ENCODE measurements at places on chromosomes 11 and 22.

GRCh38 chr11:1178201-1178885 is 20.6 kb downstream of the MUC5AC start:
- no peak for DNase-seq

DNA sequence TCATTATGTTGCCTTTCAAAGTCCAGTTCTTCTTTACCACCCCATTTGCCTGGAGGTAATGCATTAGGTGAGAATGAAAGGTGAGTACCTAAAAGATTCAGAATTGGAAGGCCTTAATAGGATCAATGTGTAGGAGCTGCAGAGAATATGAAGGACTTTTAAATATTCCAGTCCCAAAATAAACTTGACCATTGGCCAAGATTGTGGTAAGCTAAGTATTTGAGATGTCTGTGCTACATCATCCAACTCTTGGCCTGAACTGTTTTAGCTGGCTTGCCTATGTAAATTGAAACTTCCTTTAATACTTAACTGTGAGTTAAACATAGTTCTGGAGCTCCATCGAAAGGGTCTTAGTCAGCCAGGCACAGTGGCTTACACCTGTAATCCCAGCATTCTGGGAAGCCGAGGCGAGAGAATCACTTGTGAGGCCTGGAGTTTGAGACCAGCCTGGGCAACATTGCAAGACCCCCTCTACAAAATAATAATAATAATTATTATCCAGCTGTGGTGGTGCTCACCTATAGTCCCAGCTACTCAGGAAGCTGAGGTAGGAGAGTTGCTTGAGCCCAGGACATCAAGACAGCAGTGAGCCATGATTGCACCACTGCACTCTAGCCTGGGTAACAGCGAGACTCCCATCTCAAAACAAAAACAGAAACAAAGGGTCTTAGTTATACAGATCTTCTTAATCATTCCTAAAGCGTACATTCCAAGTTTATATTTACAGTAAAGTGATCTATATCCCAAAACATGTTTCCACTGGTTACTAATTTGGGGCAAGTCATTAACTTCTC is 29.8 kb downstream of the MTMR3 start:
- no peak for DNase-seq

DNA sequence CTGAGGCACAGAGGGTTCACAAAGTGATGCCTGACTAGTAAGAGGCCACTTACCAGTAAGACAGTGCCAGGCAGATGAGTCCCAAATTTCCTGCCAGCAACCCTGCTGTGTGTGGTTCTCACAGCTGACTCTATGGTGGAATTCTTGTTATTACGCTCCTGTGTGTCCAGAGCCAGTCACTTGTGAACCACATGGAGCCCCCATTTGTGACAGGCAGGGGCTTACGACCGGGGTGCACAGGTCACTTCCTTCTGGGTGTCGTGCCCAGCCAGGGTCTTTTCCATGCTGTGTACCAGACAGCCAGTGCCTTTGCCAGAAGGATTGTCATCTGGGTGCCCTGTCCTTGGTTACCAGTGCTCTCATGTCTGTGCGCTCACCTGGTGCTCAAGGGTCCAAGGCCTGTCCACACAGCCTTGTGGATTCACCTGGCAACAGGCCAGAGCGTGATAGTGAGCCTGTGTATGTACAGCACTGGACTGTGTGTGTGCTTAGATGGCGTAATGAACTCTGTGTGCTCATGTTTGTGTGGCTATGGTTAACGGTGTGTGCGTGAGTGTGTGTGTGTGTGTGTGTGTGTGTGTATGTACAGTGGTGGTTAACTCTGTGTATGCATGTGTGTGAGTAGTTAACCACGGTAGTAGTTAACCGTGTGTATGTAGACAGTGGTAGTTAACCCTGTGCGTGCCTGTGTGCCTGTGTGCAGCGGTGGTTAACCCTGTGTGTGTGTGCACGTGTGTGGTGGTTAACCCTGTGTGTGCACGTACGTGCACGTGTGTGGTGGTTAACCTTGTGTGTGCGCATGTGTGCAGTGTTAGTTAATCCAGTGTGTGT is 18.6 kb downstream of the GRAMD4 start:
- DNase-seq = no peak

DNA sequence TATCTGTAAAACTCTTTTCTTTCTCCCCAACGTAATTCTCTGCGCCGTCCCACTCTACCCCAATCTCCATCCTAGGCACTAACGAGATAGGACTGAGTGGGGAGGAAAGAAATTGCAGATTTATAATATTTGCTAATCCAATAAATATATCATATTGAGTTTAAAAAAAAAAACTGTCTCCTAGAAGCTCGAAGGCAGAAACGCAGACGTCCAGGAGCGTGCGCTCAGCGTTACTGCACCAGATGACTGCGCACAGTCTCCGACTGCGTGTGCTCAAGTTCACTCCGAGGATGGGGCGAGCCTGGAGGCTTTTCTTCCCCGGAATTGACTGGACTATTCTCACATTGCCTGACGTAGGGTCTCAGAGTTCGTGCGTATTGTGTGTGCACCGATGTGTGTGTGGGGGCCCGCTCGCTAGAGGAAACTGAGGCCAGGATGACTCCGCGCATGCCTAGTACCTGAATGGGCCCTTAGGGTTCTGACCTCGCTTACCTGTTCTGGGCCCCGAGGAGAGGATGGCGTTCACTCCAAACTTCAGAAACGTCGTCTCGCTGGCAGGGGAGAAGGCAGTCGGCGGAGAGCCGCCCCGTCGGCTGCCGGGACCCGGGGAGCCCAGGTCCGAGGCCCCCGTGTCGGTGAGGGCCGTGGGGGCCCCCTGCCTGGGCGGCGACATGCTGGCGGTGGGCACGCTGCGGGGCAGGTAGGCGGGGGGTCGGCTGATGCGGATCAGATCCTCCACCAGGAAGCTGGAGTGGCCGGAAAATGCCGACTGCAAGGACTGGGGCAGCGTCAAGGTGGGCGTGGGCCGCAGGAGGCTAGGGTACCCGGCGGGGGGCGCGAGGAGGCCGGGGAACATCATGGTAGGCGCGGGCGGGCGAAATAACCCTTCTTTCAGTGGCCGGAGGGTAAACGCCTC is 551 bp downstream of the DBX1 start:
- DNase-seq = no peak

DNA sequence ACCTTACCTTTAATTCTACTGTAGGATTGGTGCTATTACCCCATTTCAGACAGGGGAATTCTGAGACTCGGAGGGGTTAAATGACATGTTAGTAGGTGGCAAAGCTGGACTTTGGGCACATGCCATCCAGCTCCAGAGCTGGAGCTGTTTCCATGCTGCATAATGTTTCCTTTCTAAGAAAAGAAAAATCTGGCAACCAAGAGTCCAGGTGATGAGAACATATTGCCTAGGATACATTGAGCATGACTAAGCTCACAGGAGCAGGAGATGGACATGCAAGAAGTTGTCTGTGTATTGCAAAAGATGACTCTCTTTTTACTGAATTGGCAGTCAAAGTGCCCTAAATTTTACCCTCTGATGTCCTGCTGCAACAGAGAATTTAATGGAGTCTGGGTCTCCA is 150.8 kb upstream of the SYT13 start:
- no peak for DNase-seq

GRCh38 chr11:119254239-119254638 is 48.1 kb downstream of the CBL start:
- DNase-seq = no peak

DNA sequence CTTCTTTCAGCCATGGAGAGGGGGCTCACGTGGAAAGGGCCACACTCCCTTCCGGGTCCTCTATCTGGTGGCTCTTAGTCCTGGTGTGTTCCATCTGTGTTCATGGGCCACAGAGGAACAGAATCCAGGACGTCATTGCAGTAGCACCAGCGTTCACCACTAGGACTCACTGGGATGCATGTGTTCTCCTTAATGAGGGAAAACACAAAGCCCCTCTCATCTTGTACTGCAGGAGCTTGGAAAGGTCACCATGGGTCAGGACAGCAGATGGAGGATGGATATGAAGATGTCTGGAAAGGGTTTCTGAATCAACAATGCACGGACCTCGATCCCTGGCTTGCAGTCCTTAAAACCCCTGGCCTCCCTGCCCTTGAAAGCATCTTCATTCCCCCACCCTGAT is 113.8 kb upstream of the THY1 start:
- no peak for DNase-seq

GRCh38 chr22:38829485-38829884 is 14.3 kb downstream of the NPTXR start:
- no peak for DNase-seq

DNA sequence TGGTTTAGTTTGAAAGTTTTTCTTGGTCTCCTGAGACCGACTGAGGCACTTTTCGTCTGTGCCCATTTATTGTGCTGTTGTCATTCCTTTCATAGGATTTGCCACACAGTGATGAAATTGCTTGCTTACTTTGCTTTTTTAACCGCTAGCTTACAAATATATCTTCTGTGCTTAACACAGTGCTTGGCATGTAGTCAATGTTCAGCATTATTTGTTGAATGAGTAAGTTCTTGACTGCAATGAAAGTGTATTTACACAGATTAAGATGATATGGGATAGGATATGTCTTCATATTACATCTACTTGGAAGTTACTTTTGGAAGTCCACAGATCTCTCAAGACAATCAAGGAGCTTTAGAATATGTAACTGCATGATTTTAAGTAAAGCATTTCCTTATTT is 91.2 kb downstream of the GRIA4 start:
- DNase-seq = no peak

DNA sequence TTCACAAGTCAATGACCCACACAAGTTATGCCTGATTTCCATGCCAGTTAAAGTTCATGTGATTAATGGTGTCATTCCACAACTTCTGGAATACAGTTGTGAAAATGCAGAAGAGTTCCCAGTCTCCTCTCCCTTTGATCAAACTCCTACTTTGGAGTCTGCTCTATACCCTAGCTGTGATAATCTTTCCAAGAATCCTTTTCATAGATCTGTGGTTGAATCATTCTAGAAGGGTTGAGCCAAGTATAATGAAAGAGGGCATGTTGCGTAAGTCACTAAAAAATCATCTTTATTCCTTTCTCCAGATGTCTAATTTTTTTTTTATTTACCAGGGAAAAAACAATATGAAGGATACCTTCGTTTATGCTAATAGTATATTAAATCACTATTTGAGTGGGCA is 89.7 kb upstream of the CARD18 start:
- no peak for DNase-seq

DNA sequence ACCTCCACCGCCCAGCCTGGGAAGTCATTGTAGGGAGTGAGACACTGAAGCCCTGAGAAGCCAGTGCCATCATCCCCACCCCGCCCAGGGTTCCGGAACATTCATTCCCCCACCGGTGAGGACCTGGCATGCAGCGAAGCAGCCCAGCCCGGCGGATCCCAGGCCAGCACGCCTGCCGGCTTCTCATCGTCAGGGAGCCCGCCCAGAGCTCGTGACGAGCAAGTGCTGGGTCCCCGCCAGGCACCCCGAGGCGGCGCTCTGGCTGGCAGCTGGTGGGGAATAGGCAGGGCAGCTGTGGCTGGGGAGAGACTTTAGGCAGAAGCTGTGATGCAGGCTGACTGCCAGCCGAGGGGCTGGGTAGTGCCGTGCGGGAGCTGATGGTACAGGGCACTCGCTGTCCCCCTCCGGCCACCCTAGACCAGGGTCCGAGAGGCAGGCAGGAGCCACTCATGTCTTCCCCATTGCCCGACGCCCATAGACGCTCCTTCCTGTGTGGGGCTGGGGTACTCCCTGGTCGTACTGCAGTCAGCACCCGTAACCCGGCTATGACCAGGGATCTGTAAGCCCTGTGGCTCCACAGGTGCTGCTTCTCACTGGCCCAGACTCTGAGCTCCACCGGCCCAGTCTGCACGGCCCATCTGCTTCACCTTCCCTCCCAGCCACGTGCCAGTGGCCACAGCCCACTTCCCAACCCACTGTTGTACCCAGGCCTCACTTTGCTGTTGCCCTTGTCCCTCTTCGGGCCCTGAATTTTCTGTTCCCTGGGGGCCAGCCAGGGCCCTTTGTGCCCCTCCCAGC is 24.5 kb upstream of the CABP7 start:
- DNase-seq = no peak

DNA sequence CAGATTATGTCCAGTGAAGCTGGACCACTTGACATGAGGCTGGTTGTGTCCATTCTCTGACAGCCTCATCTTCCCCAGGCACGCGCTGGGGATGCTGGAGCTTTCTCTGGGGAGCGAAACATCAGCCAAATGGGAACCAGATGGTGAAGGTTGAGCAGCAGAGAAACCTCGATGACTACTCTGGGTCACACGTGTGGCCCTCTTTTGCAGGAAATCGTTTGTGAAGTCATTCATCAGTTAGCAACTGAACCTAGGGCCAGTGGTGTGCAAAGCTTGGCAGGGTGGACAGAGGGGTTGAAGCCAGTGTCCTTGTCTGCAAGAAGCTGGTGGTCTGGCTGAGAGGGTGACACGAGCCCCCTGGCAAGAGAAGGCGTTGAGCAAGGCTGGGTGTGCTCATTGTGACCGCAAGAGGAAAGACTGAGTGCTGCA is 109.8 kb downstream of the ZBTB16 start:
- no peak for DNase-seq

DNA sequence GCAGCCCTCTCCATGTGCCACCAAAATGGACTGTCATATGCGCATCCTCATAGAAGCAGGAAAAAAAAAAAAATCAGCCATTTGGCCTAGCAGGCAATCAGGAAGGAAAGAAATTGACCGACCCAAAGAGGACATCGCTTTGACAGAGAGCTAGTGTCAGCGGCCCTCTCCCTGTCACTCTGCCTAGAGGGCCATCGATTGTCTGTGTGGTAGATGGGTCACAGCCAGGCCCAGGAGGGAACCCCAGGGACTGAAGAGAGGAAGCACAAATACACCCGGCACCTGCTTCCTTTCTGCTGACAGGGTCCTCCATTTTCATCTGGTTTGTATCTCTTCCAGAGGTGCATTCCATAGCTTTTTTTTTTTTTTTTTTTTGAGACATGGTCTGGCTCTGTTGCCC is 21.8 kb downstream of the VPS37C start:
- no peak for DNase-seq

DNA sequence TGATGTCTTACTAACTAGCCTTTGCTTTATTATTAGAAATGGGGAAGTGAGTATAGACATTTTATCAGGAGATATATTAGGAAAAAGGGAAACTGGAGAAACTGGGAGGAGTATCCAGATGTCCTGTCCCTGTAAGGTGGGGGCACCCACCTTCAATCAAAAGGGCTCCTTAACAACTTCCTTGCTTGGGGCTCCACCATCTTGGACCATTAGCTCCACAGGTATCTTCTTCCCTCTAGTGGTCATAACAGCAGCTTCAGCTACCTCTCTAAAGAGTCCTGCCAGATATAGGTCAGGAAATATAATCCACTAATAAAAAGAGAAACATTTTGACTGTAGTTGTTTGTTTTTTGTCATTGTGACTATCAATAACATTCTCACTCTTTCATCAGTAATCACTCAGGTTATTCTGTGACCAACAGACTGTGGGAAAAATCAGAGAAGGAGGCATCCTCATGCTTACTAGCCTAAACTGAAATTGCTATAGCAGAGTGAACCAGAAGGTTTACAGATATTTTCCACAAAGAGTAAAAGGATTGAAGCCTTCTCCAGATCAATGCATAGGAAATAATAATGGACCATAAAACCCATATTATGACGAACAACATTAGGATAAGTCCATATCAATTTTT is 10.4 kb downstream of the OR51B4 start:
- no peak for DNase-seq

DNA sequence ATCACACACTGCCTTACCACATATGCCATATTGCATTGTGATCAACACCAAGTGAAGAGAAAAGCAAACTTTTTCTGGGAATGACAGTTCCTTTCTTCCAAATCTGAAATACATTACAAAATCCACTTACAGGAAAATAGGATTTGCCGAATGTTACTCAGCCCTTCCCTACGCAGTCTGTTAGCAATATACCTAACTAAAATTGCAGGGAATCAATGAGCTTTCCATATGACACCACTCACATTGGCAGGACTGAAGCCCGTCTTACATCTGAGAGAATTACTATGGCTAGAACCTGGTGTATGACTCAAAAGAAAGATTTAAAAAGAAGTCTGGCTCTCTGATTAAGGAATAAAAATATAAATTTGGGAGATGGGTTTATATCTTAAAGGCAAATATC is 136.0 kb downstream of the LRRC4C start:
- no peak for DNase-seq
